GM12864 (cell line): ENCODE measurements at places on chromosomes 5 and 9.

GRCh38 chr5:114447084-114447773 is 85.4 kb downstream of the KCNN2 start:
- no peak for DNase-seq

DNA sequence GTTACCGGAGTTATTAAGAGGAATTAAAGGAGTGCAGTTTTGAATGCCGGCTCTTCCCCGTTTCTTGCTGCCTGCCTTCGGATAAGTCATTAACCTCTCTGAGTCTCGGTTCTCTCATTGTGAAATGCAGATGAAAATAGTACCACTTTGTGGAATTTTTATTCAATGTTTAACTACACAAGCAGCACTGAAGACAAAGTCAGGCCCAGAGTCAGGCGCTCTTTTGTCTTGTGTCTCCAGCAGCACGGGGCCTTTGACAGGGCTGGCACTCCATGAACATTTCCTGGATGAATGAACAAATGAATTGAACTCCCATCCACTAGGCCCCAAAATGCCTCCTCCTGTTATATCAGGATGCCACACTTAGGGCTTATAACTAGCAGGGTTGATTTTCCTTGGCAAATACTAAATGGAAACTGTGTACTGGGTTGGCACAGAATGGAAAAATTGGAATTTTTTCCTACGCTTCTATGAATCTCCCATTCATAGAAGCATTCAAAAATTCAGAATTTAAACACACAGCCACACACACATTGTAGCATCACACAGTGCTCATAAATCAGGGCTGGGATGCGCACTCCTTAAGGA is 332.8 kb downstream of the MLLT3 start:
- DNase-seq: no peak

GRCh38 chr9:27625751-27626150 is 52.5 kb upstream of the C9orf72 start:
- no peak for DNase-seq

- DNase-seq: no peak
Observed at GRCh38 chr5:148979083-148979723, 83.7 kb downstream of the SH3TC2 start.

- no peak for DNase-seq
Observed at GRCh38 chr9:69519470-69520240, 152.5 kb downstream of the APBA1 start.
